Activated CD4-positive, CD25-positive, alpha-beta regulatory T cell treated with anti-CD3 and anti-CD28 coated beads, Interleukin-2, amount 50 U/mL, for 24 hours (primary cell): ENCODE measurements at places on chromosomes 7 and 10.

GRCh38 chr7:144256112-144256511 is 8.5 kb downstream of the OR2A7 start:
- no peak for ATAC-seq

DNA sequence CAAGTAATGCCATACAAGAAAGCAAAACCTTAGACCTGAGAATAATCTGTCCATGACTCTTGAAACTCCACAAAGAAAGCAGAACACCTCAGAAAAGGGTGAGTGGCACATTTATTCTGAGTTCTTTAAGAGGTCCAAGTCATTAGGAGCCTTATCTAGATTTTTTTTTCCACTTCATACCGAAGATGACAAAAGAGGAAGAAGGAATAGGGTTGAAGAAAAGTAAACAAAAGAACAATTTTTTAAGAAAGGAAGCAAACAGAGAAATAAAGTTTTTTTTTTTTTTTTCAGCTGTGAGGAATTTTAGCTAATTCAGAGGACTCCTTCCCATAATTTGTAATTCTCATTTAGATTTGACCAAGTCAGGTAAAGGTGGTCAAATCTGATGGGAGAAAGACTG is 13.1 kb upstream of the MTPN start:
- ATAC-seq = no peak

DNA sequence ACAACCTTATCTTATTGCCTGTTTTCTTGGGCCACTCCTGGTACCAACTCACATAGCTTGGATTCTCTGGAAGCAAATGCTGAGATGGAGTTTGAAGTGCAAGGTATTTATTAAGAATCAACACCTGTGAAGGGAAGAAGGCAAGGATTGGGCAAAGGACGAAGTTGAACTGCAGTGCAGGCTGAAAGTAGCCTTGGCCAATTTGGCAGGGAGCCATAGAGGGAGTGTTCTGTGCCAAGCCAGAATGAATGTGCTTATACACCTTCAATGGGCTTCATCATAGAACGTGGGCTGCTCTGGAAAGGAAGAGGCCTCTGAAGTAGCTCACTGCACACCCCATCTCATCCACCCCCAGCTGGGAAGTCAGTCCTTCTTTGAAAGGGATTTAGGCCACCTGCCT is 79.8 kb upstream of the IFRD1 start:
- ATAC-seq = no peak

DNA sequence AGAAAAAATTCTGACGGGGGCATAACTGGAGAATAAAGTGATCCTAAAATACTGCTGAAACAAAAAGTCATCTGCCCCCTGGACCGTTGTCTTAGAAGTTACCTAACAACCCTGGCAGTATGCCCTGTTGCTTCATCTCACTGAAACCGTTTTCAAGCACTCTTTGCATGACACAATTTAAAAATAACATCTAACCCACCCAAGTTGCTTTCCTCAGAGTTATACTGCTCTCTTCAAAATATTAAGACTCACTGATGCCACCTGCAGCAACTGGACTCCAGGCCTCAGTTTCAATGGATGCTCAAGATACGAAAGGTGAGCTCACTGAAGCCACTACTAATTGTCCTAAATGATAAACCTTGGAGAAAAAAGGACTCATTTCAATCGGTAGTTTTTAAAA is 57.4 kb downstream of the CDK6 start:
- no peak for ATAC-seq

DNA sequence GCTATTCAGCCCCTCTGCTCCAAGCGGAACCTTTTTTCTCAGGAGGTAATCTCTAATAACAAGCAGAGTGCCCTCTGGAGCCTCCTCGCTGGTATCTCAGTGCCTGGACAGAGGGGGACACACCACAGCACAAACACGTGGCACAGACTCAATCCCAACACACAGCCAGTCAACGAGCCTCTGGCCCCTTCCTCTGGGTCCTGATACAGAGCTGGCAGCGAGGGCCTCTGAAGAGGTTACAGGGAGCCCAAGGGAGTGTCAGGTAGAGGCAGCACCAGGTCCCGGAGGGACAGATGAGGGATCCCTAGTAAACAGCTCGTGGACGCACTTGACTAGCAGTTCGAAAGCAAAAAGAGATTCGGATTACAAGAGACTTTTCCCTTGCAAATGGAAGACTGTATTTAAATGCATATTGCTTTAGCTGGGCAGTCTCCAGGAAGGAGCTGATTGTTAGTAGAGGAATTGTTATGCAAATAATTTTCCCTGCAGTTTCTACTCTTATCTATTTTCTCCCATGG is 14.1 kb downstream of the CXCL12 start:
- no peak for ATAC-seq

DNA sequence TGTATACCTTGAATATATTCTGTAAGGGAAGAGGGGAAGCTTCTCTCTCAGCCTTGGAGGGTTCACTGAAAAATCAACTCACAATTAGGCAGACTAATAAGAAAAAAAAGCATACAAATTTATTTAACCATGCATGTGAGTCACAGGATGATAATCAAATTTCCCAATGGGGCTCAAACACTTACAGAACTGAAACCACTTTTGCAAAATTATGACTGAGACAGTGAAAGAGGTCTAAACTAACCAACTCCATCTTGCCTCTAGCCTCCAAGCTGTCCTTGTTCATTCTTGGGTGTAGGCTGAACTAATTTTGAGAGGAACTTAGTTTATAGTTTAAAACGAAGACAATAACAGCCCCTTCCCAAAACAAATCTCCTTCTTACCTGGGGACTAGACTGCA is 618.3 kb upstream of the AUTS2 start:
- ATAC-seq = no peak

DNA sequence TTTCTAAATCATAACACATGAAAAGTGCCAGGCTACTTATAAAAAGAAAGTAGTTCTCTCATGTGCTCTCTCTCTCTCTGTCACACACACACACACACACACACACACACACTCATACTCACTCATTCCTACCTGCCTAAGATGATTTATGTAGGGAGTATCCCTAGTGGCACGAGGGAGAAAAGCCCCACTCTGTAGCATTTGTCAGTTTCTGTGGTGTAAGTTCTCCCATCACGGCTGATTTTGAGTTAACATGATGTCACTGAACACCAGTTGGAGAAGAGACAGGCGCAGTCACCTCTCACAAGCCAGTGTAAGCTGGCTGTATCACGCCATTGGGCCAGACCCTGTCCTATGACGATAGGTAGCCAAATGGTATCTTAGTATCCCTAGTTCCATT is 395.4 kb downstream of the SFMBT2 start:
- ATAC-seq = no peak

GRCh38 chr7:1512781-1513656 is 8.8 kb upstream of the INTS1 start:
- peak; percentile 83 for ATAC-seq

GRCh38 chr10:128165536-128165935 is 39.3 kb upstream of the MKI67 start:
- no peak for ATAC-seq

DNA sequence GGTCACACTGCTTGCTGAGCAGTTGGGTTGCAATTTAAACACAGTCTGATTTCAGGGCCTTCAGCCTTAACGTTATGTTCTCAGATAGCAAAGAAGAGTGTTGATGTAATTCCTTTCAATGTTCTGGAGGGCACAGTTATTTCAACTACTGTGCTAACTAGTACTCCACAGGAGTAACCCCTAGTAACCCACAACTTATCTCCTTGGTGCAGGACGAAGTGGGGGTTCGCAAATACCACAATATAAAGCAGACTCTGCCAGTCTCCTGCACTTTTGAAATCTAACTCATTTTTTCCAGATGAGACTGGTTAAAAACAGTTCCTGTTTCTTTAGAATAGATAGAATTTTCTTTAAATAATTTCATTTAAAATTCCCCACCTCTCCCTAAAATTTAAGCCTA is 47.1 kb upstream of the NCAPG2 start:
- ATAC-seq = no peak

DNA sequence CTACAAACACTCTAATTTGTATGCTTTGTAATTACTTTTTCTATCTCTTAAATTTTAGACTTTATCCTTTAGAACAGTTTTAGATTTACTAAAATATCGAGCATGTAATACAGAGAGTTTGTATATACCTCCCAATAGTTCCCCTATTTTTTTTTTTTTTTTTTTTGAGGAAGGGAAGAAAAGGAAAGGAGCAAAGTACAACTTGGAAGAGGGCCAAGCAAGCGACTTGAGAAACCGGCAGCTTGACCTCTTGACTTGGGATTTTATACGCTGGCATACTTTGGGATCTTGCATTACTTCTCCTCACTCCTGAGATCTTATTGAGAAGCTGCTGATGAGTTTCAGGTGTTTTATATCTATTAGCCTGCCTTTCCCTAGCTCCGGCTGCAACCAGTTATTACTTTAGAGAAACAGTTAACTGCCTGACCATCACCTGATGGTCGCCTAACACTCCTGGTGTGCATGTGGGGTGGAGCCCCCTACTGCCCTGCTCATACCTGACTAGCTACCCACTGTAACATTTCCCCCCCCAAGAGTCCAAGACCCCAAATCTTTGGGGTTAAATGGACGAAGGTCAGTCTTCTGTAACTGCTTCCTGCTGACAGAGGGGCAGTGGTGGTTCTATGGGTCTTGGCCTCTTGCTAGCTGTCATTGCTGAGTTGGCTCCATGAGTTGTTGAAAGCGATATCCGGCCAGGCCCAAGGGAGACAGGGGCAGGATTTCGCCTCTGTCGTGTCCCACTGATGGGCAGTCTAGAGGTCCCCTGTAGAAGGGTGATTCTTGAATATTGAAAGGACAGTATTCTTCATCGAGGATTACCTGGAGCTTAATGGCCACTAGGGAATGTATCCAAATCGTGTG is 28.5 kb downstream of the MKLN1 start:
- ATAC-seq = no peak

- ATAC-seq = no peak
Measured at GRCh38 chr7:37332243-37333016, 116.2 kb downstream of the ELMO1 start.
